ENCODE measurements at places on chromosomes 11 and 22.
A peak's percentile ranks its signal among the peaks of the same experiment; 100 is the strongest.

GRCh38 chr11:108984523-108984922 lies 319.7 kb downstream of the DDX10 start:
- DNase-seq, result no peak

DNA sequence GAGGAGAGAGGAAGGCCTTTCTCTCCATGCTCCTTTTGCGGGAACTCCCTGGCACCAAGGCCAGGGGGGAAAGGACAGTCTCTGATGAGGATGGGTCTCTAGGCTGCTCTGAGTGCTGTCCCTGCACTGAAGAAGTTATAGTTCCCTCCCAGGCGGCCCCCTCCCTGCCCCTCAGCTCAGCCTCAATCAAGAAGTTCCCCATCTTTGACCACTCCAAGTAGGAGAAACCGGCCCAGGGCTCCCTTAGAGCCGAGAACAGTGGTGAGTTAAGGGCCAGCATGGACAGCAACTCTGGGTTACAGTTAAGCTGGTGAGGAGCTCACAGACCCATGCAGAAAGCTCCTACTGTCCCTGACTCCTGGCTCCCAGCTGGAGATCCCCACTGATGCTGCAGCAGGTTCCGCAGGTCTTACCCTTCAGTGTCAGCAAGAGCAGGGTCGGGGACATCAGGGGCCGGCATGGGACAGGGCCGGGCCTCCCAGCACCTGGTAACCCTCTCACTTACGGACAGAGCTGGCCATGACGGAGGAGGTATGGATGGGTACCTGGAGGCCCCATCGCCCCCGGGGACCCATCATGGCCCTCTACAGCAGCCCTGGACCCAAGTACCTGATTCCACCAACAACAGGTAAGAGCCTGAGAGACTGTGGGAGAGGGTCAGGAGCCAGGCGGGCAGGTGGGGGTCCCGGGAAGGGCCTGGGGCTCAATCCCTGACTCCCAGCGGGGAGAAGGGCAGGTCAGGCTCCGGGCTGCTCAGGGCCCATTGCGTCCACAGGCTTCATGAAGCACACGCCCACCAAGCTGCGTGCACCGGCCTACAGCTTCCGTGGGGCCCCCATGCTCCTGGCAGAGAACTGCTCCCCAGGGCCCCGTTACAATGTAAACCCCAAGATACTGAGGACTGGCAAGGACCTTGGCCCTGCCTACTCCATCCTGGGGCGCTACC lies 4.2 kb downstream of the SCGB1C1 start:
- peak; percentile 35 for DNase-seq

DNA sequence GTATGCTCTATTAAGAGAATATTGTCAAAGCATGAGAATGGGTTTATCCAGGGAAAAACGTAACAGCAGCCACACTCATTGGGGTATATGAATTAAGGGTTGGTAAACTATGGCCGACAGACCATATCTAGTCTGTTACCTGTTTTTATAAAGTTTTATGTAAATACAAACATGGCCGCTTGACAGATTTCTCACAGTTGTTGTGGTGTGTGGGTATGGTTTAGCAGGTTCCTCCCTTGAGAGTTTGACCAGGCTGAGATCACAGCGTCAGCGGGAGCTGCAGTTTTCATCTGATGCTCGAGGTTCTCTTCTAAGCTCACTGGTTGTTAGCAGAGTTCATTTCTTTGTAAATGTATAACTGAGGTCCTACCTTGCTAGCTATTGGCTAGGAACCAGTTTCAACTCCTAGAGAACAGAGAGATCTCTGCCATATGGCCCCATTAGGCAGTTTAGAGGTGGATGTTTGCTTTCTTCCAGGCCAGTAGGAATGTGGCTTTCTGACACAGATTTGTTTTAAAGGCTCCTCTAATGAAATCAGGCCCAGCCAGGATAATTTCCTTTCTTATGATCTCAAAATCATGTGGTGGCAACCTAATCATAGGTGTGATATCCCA lies 45.5 kb upstream of the GRIK4 start:
- DNase-seq, result no peak

GRCh38 chr11:3820971-3821370 lies 12.6 kb downstream of the PGAP2 start:
- no peak for DNase-seq

- no peak for DNase-seq
Measured at GRCh38 chr11:35486446-35486845, 39.0 kb downstream of the PAMR1 start.

DNA sequence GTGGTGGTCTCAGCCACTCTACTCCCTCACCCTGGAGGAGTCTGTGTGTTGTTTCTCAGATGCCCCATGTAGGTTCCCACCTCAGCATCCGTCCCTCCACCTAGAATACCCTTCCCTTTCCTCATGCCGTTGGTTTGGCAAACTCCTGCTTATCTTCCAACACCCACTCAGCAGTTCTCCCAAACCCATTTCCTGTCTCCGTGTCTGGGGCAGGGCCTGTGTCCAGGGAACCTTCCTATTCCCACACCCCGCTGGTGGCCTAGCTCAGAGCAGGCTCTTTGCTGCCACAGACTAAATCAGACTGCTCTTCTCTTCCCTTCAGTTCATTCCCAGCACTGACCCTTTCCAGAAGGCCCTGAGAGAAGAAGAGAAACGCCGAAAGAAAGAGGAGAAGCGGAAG lies 7.5 kb upstream of the SREBF2 start:
- DNase-seq, result peak; percentile 56

Measured in endodermal cell (in vitro differentiated cells).